Epithelial cell of proximal tubule (primary cell): ENCODE measurements at places on chromosomes 2 and 18. TPM values are rescaled to one million over a fixed set of nuclear protein-coding genes. Genes with fewer than 3 reads are reported as not detected.

The IL36B gene
- total RNA-seq, result not detected in 2 replicates

The ANKRD30BL gene
- total RNA-seq, result not detected in 2 replicates

The ACKR3 gene
- total RNA-seq, result not detected in 2 replicates

The AOX1 gene
- 6.6 and 16.8 TPM in 2 replicates for total RNA-seq

The HRH4 gene
- 0.12 TPM in 1 of 2 replicates, not detected in the other for total RNA-seq

The BOLL gene
- not detected in 2 replicates for total RNA-seq

GRCh38 chr2:195322324-195322723 is 334.7 kb upstream of the SLC39A10 start:
- DNase-seq, result no peak

DNA sequence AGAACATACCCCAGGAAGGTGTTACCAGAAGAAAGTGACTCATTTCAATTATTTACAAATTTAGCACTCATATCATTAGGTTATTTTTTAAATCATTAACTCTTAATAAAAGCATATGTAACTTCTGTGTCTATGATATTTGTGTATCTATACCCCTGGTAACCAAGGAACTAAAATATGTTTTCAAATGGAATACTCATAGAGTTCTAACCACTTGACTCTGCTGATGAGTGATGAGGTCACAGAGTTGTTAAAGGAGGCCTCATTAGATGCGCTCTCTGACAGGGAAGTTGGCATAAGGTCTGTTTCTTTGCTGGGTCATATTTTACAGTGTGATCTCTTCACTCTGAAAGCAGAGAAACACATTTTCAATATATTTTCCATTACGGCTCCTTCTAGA is 73.4 kb downstream of the CCDC150 start:
- no peak for DNase-seq

DNA sequence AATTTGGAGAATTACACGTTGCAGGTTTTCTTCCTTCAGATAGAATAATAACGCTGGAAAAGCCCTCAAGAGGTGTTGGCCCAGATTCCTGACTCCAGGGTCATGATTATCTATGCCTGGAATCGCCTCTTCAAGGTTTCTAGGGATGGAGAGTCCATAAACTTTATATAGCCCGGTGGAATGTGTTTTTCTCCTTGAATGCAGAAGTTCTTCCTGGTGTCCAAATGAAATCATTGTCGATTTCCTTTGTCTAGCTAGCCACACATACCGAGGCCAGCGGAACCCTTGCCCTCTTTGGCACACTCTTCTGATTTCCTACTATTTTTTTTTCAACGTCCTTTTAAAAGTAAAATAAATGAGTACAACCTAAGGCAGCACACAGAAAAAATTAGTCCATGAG is 117.8 kb downstream of the PID1 start:
- no peak for DNase-seq

DNA sequence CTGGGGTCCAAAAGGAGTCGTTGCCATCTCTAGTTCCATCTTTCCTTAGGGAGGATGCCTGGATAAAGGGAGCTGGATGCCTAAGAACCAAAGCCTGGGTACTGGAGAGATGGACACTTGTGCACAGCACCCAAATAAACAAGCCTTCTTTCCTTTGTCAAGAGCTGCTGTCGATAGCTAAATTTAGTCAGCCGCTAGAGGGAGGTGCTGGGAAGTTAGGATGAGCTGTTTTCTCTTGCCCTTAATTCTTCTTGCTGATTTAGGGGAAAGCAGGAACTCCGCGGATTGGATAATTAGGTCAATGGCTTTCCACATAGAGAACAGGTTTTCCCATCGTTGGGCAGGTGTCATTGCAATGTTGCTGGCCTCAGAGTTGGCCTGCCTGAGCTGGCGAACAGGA is 30.9 kb upstream of the SERPINB12 start:
- DNase-seq, result no peak

DNA sequence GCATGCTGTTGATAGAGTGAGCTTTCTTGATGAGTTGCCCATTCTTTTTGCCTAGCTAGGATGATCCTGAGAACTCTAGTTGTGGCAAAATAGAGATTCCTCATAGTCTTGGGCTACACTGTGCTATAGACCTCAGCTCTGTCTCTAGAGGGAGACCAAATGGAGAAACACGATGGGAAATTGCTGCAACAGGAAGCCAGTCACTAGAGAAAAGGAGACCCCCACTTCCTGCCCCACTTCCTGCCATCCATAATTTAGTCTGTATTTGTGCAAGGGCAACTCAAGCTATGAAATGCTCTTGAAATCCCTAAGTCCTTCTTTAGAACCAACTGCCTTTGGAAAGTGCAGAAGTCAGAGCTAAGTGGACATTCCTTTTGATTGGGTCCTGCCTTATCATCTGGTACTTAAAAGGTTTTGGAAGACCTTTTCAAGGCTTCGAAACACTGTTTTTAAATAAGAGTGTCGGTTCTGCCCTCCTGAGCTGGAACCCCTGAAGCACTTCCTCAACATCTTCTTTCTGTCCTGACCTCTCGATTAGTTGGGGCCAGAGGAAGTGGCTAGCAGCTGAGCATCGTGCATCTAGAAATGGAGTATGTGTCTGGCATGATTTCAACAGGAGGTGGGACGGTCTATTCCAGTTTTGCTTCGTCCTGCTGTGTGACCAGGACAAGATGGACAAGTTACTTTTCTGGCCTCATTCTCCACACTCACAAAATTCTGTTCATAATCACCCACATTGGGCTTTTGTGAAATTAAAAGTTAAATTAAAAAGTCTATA is 8.6 kb upstream of the KCNE4 start:
- no peak for DNase-seq

GRCh38 chr2:238888781-238889180 is 40.9 kb downstream of the TWIST2 start:
- no peak for DNase-seq

DNA sequence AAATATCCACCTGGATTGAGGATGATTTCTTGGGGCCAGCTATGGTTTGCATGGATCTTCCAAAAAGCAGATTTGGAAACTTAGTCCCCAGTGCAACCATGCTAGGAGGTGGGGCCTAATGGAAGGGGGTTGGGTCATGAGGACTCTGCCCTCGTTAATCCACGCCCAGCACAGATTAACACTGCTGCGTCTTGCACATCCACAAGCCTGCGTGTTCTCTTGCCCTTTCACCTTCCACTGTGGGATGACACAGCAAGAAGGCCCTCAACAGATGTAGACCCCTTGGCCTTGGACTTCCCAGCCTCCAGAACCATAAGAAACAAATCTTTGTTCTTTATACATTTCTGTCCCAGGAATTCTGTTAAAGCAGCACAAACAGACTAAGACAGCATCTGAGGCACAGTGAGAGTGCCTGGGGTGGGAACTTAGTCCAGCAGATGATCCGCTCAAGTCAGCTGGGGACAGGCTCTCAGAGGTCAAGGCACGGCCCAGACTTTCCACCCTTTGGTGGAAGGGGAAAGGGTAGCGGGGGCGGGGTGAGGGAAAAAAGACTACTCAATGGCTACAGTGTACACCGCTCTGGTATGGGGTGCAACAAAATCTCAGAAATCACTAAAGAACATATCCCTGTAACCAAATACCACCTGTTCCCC is 2.4 kb downstream of the RAB17 start:
- DNase-seq, result no peak

DNA sequence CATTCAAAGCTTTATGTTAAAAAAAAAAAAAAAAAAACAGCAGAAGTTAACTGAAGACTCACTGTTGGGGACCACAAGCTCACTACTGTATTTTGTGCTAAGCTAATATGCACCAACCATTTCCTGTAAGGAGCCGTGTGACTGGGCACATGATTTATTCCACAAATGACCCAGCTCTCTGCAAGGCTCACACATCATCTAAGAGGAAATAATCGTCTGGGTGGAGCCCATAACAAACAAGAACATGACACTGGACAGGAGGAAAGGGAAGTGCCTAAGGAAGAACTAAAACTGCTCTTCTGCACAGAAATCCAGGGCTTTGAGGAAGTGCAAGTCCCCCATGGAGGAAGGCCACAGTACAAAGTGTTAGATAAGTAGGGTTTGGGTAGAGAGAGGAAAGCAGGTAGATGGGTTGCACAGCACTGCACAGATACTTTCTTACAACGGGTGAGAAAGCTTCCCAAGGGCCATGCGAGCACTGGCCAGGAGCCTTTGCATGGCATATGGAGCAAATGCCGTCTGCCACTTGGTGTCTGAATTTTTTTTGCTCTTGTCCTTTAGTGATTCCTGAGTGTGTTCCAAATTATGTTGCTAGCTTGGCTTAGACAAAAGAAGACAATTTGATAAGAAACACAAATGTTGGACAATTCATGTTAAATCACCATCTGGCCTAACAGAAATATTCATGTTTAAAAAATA is 24.4 kb downstream of the NFE2L2 start:
- no peak for DNase-seq

GRCh38 chr2:100057901-100058261 is 84.5 kb downstream of the AFF3 start:
- peak; percentile 25 for DNase-seq

DNA sequence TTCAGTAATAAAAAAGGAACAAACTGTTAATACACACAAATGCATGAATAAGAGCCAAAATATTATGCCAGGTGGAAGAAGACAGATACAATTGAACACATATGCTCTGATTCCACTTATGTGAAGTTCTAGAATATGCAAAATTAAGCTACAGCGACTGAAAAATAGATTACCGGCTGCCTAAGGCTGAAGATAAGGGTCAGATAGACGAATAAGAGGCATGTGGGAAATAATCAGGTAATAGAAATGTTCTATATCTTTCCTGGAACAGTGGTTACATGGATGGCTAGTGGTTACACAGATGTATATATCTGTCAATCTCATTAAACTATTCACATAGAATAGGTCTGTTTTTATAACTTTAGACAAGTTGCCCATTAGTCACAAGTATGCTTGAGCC is 51.9 kb upstream of the REG3G start:
- no peak for DNase-seq

GRCh38 chr2:4662161-4662779 is 958.9 kb downstream of the DCDC2C start:
- DNase-seq, result no peak

DNA sequence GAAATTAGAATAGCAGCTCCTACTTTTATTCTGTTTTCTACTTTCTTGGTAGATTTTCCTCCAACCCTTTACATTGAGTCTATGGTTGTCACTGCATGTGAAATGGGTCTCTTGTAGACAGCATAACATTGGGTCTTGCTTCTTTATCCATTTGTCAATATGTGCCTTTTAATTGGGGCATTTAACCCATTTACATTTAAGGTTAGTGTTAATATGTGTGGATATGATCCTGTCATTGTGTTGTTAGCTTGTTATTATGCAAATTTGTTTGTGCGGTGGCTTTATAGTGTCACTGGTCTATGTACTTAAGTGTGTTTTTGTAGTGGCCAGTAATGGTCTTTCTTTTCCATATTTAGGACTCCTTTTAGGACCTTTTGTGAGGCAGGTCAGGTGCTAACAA is 276.9 kb upstream of the SPHKAP start:
- no peak for DNase-seq
